ENCODE measurements at places on chromosomes 2 and 18. TPM values are rescaled to one million over a fixed set of nuclear protein-coding genes. Genes with fewer than 3 reads are reported as not detected.

CSRNP3 gene
- 143 TPM for total RNA-seq

LYG2 gene
- total RNA-seq: not detected

DBI gene
- total RNA-seq: 118 TPM

TCF7L1 gene
- 2.7 TPM for total RNA-seq

GREB1 gene
- 23.7 TPM for total RNA-seq

FZD7 gene
- total RNA-seq: 4.0 TPM

Data from dorsolateral prefrontal cortex (tissue), 122 donors.